T1000 (cell line): ENCODE measurements at places on chromosomes 7 and 10.

DNA sequence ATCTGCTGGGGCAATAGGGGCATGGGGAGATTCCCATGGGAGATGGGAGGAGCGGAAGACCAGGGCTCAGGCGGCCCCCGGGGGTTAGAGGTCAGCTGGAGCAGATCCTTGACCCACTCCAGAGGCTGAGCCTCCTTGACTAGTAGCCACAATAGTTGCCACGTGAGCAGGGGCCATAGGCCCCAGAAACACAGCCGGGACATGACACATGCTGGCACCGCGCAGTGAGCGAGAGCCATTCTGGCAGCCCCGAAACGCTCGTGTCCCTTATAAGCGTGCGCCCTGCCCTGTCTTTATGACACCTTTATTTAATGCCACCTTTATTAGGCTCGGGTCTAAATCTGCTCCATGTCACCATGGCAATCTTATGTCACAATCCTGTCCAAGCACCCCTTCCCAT lies 11.0 kb upstream of the ACBD5 start:
- DNase-seq = no peak

DNA sequence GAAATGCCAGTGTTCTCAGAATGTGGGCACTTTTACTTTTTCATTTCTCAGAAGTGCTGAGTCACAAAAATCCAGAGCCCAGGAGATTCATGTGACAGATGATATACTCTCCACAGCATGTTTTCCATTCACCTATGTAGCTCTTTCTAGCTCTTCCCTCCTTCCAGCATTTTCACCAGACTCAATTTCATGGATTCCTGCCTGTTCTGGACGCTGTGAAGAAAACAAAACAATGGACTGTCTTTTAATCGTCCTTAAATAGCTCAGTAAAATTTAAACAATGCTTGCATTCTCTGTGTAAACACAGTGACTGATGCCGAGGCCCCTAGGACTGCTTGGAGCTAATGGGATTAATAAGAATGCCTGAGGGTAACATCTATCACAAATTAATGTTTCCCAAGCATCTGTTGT lies 25.5 kb downstream of the ZNF713 start:
- DNase-seq = no peak

GRCh38 chr7:152330827-152331226 lies 105.0 kb downstream of the KMT2C start:
- no peak for DNase-seq

DNA sequence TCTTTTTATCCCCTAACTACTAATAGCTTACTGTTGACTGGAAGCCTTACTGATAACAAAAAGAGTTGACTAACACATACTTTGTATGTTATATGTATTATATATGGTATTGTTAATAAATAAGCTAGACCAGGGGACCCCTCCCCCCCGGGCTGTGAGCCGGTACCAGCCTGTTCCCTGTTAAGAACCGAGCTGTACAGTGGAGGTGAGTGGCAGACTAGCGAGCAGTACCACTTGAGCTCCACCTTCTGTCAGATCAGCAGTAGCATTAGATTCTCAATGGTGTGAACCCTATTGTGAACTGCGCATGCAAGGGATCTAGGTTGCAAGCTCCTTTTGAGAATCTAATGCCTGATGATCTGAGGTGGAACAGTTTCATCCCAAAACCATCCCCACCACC lies 377.0 kb downstream of the IPMK start:
- no peak for DNase-seq

GRCh38 chr10:4545062-4545461 lies 280.9 kb upstream of the AKR1E2 start:
- DNase-seq = no peak

DNA sequence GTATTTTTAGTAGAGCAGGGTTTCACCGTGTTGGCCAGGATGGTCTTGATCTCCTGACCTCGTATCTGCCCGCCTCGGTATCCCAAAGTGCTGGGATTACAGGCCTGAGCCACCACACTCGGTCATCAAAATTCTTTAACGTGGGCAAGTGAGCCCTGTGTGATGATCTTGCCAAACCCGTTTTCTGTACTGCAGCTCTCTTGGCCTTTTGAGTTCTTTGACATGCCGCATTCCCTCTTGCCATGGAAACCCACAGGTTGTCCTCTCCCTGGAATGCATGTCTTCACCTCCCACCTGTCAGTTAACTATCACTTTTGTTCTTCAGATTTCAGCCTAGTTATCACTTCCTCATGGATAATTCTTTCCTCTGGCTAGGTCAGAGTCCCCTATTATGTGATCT lies 5.0 kb downstream of the NUP205 start:
- no peak for DNase-seq
